ENCODE measurements at places on chromosomes 16 and 17.

DNA sequence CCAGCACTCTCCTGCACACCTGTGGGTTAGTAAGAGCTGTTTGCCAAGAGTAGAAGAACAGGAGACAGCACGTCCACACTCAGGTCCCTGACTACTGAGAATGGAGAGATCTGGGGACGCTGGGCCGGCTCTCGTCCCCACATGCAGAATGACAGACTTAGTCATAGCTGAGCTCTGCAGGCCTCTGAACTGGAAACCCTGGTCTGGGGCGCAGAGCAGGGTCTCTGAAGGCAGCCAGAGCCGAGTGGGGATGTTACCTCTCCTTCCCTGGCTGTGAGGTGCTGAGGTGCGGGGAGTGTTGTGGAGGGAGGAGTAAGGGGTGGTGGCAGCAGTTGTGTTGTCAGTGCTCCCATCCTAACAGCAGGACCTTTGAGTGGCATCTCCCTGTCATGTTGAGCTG, 7.2 kb upstream of the JPT2 start:
- DNase-seq = no peak

DNA sequence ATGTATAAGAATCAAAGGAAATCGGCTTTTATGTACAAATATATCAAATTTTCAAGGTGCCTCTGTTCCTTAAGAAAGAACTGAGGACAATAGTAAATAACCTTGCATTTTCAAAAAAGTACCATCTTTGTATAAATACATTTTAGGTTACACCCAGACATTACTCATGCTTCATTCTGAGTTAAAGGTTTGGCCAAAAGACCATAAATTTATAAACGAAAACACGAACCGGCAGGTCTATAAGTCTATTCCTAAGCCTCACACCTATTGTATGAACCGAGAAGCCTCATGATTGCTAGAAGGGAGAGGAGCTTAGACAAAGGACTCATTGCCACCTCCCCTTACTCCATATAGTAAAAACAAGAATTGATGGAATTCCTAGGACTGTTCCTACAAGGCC, 94.6 kb upstream of the PSMD7 start:
- no peak for DNase-seq

DNA sequence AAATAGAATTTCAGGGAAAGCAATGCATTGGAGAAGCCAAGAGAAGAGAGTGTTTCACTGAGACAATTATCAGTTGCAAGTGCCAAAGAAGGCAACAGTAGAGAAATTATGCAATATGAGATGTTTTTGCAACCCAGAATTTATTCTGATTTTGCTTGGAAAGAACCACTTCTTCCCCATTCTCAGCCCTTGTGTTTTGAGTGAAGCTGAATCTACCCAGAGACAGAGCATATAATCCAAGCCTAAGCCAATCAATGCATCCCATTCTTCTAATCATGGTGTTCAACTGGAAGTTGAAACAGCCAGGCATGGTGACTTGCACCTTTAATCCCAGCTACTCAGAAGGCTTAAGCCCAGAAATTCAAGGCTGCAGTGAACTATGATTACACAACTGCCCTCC, 6.9 kb upstream of the SCNN1G start:
- no peak for DNase-seq

- DNase-seq = no peak
Measured at GRCh38 chr17:70021726-70022125, 53.3 kb upstream of the KCNJ16 start.

DNA sequence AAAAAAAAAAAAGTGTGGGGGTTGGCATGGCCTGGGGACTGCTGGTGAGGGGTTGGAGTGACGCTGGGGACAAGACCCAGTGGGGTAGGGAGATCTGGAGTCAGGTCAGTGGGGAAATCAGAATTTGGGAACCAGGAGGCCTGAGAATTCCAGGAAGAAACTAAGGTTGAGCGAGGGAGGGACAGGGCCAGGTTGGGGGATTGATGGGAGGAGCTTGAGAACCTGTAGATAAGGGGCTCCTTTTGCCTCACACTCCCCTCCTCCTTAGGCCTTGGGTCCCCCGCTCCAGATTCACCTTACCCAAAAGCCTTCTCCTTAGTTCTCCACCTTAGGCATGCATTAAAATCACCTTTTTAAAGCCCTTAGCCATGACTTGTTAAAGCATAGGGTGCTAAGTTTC, 8.3 kb upstream of the PYDC1 start:
- DNase-seq = no peak

GRCh38 chr17:41910701-41911391, 7.9 kb downstream of the ACLY start:
- no peak for DNase-seq

- DNase-seq = no peak
Measured at GRCh38 chr16:24125214-24125613, 130.9 kb upstream of the CACNG3 start.

All from activated CD4-positive, CD25-positive, alpha-beta regulatory T cell treated with anti-CD3 and anti-CD28 coated beads, Interleukin-2, amount 50 U/mL, for 72 hours (primary cell).